Suppressor macrophage treated with lipopolysaccharide for 1 hour (primary cell): ENCODE measurements at places on chromosomes 11 and 22.

- DNase-seq: no peak
These were observed 112.3 kb upstream of the LMO1 start for GRCh38 chr11:8375932-8376331.

- DNase-seq: peak; percentile 81
These were observed 34.4 kb upstream of the TRIM29 start for GRCh38 chr11:120172054-120172911.

DNA sequence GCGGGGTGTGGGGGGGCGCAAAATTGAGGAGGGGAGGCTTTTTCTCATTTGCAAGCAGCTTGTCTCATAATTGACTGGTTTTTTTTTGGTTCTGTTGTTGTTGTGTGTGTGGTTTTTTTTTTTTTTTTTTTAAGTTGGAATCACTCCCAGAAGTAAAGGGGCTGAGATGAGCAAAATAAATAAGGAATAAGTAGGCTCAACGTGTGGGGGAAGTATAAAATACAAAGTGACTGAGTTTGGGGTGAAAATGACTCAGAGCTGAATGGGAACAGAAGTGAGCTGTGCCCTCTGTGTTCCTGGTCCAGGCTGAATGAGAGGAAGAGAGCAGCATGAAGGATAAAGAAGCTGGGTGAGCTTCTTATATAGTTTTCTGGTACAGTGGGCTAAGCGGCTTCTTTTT is 90.0 kb downstream of the GRIK4 start:
- DNase-seq: peak; percentile 26

- no peak for DNase-seq
These were observed 10.6 kb upstream of the CACNG2 start for GRCh38 chr22:36714110-36714509.

DNA sequence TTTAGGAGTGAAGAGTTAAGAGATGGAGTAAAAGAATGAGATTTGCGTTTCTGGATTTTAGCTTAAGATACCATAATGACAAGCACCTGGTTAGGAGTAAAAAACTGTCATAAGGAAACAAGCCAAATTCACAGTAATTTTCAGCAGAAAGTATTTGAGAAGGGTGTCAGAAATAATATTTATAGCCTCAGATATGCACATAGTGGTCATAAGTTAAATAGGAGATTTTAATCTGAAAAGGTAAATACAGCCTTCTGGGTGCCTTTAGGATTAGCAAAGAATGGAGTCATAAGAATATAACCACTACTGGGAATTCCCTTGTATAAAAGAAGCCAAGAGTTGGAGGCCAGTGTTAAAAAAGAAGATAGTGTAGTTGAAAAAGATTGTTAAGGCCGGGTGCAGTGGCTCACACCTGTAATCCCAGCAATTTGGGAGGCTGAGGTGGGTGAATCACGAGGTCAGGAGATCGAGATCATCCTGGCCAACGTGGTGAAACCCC is 160.1 kb downstream of the SWAP70 start:
- DNase-seq: no peak

GRCh38 chr11:47589584-47589976 is 3.1 kb downstream of the FAM180B start:
- DNase-seq: no peak

DNA sequence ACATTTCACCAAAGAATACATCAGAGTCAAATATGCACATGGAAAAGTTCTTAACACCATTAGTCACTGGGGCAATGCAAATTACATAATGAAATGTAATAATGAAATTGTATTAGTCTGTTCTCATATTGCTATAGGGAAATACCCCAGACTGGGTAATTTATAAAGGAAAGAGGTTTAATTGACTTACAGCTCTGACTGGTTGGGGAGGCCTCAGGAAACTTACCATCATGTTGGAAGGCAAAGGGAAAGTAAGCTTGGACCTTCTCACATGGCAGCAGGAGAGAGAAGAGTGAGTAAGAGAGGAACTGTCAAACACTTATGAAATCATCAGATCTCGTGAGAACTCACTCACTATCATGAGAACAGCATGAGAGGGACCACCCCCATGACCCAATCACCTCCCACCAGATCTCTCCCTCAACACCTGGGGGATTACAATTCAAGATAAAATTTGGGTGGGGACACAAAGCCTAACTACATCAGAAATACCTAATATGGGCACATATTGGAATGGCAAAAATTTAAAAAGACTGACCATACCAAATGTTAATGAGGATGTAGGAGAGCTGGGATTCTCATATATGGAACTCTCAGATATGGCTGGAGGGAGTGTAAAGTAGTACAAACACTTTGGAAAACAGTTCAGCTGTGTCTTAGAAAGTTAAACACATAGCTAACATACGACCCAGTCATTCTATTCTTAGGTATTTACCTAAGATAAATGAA is 65.1 kb upstream of the CD44 start:
- peak; percentile 70 for DNase-seq

DNA sequence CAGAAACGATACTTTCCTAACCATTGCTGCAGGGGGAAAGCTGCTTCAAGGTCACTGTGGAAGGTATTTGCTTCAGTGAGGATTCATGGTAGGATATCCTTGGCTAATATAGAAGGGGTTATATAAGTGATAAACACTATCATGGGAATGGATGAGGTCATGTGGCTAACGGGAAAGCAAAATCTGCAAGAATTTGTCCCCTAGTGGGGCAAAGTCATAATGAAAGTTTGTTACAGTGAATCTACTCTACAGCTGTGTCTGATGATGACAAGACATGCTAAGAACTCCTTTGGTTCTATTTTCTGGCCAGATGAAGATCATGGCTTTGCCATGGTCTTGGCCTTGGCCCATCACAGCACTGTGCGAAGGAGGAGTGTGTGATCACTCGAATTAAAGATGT is 13.8 kb downstream of the MMP20 start:
- DNase-seq: no peak

- no peak for DNase-seq
These were observed 401.7 kb downstream of the TENM4 start for GRCh38 chr11:79039122-79039521.

- DNase-seq: no peak
These were observed 263.6 kb upstream of the NCAM1 start for GRCh38 chr11:112697391-112698178.

- no peak for DNase-seq
These were observed 100.3 kb upstream of the SLC22A12 start for GRCh38 chr11:64490562-64491216.

- DNase-seq: no peak
These were observed 321.9 kb downstream of the MIAT start for GRCh38 chr22:26979294-26979693.

DNA sequence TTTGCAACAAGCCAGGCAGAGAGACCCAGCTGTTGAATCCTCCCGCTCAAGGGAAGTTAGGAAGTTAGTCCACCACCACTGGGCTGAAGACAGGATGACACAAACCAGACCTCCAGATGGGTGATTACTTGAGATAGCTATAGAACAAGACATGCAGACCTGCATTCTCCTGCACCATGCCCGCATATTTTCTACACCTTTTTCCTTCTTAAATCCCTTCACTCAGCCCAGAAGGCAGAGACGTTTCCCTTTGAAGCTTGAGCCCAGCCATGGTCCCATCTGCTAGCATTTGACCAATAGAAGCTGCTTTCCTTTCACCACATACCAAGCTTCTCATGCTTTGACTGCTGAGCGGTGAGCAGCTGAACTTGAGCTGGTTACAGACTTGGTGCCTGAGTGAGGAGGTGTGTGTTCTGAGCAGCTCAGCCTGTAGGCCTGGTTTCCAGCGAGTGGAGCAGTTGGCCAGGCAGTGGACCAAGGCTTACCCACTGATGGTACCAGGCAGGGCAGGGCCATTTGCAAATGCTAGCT is 29.2 kb upstream of the CBX6 start:
- DNase-seq: no peak

DNA sequence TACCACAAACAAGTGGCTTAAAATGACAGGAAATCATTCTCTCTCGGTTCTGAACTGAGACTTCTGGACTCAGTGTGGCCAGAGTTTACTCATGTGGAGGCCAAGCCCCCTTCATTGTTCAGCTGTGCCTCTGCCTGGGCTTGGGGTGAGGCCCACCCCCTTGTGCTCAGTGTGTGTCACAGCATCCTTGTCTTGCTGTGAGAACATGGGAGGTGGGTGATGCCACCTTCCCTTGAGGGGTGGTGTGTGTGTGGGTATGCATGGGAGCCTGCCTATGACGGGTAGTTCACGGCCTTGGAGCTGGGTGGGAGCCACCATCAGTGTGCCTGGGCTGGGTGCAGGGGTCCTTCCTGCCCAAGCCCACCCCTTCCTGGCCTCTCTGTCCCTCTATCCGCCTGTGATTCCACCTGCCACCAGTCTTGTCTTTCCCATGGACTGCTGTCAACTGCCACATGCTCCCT is 101.7 kb downstream of the MORC2 start:
- DNase-seq: no peak

DNA sequence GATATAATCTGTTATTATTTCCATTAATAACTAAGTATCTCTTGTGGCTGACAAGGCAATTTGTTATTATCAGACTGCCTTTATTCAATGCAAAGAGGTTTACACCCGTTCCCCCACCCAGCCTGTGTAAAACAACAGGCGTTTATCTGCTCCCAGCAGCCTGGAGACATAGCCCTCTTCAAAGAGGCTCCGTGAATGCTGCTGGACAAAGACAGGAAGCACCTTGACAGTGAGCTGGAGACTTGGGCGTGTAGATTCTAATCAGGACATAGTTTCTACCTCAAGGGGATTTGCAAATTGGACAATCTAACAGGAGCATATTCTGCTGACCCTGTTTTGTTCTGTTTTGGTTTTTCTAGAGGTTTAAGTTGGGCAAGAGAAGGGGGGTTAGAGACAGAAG is 733.0 kb upstream of the KIRREL3 start:
- no peak for DNase-seq

GRCh38 chr22:46971099-46971763 is 208.8 kb downstream of the TBC1D22A start:
- DNase-seq: peak; percentile 86

GRCh38 chr11:131748151-131749050 is 378.0 kb downstream of the NTM start:
- DNase-seq: peak; percentile 64

DNA sequence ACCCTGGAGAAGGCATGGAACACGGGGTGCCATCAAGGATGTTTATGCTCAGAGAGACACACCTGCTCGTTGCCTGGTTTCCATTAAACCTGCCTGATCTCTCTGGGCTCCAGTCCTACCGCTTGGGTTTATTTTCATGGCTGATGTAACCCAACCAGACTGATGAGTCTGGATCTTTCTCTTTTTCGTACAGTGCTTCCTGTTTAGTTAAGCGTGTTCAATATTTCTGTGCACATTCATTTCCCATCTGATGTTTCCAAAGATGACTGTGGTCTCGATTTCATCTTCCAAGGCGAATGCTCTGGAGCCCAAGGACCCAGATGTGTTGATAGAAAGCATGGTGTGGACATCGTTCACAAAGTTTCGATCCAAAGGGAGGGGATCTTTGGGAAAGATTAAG is 84.3 kb downstream of the SNX19 start:
- no peak for DNase-seq

- peak; percentile 49 for DNase-seq
These were observed 169.6 kb downstream of the CRYBB2 start for GRCh38 chr22:25388866-25389540.

GRCh38 chr11:24496736-24497725 is at the start of gene LUZP2:
TSS of gene LUZP2 (plus strand) at chr11:24497053.
- DNase-seq: no peak

DNA sequence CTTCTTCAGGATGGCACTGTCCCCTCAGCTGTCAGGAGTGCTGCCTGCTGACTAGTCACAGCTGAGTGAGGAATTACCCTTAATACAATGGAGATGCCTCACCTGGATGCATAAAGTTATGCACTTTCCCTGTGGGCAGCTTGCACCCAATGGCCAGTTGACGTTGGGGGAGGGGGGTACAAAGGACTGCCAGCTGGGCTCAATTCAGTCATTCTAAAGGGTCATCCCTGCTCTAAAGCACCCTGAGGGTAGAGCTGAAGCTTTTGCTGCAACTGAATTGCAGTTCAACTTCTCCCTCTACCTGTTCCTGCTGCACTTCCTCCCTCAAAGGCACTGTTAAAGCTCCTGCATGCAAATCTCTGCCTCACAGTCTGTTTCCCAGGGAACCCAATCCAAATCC is 147.8 kb upstream of the SESN3 start:
- DNase-seq: no peak

DNA sequence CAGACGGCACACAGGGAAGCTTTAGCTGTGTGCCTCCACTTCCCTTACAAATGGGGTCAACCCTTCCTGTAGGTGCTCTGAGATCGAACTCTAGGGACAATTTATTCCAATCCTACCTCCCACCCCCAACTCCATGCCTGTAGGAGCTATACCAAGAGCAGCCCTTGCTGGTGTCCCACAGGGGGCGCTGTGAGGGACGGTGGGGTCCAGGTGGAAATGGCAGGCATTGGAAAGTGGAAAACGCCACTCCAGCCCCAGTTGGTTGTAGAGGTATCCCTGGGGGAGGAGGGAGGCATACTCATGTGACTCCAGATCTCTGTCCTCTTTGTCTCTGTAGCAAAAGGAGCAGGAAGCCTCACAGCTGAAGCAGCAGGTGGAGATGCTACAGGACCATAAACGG is 161.3 kb downstream of the MYO18B start:
- no peak for DNase-seq

DNA sequence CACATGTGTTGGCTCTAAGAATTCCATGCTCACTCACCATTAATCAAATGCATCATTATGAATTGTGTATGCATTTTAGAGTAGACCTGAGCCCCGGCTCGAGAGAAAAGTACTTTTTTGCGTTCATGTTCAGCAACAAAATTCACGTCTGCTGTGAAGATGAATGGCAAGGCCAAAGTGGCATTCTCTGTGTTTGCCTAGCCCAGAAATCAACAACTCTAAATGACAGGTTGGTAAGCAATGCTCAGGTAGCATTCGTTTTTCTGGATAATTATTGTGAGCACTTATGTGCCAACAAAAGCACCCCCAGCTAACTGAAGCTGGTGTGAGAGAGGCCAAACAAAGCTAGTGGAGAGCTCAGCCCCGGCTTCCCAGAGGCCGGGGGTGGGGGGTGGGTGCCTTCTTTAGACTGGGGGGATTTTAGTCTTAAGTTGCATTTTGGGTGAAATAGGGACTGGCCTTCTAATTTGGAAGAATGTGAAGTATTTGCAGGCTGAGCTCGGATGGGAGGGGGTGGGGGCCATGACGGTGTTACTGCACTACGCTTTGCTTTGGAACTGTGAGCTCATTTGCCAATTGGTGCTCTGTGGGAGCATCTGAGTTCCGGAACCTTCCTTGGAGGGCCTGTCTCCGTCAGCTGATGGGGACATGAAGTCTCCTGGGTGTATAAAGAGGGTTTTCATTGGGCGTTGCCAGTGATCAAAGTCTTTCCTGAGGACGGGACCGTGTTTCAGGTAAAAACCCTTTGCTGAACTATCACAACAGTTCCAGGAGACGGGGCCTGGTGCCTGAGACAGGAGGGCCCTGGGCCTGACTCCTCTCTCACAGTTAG is 29.0 kb upstream of the ALX4 start:
- DNase-seq: no peak

GRCh38 chr22:44026630-44027511 is 2.8 kb downstream of the PARVB start:
- peak; percentile 99 for DNase-seq
